B cell (primary cell): ENCODE measurements at places on chromosomes 16 and 17.

- no peak for DNase-seq
Measured at GRCh38 chr16:80144191-80144590, 396.6 kb upstream of the DYNLRB2 start.

GRCh38 chr17:43733956-43734355 lies 24.6 kb downstream of the SOST start:
- DNase-seq, result no peak

DNA sequence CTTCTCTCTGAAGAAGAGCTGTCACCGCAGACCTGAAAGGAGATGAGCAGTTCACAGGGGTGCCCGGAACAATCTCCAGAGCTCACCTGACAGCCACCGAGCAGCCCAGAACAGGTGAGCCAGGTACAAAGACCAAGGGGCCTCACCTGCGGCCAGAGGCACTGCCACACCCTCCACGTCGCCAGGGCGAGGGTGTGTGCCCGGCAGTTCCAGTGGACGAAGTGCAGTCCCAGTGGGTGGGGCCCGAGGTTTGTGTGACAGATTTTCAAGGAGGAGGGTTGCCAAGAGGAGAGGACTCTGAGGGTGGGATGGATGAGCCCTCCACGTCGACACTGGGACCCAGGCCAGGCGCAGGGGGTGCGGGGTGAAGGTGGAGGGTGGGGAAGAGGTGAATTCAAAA lies 61.7 kb downstream of the SMPD3 start:
- DNase-seq, result no peak

DNA sequence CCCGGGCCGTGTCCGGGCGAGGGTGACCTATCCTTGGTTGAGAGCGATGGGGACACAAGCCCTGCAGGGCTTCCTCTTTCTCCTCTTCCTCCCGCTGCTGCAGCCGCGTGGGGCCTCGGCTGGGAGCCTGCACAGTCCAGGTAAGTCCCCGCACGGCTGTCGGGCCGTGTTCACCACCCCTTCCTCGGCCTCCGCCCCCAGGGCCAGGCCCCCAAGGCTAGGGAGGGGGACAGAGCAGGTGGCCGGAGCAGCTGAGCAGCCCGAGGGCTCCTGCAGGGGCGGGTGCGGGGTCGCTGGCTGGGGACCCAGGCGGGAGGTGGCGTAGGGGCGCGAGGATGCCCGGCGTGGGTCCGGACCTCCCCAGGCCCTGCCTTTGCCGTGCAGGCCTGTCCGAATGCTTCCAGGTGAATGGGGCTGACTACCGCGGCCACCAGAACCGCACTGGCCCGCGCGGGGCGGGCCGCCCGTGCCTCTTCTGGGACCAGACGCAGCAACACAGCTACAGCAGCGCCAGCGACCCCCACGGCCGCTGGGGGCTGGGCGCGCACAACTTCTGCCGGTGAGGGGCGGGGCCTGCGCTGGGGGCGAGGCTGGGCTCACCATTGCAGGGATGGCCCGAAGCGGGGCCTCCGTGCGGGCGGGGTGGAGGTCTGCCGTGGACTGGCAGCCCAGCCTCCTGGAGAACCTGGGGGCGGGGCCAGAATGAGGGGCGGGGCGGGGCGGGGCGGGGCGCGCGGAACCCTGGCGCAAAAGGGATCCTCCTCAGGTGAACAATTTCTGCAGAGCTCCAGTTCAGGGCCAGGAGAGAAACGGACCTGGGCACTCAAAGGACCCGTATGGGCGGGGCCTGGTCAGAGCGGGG lies 631 bp downstream of the KREMEN2 start:
- peak; percentile 76 for DNase-seq

DNA sequence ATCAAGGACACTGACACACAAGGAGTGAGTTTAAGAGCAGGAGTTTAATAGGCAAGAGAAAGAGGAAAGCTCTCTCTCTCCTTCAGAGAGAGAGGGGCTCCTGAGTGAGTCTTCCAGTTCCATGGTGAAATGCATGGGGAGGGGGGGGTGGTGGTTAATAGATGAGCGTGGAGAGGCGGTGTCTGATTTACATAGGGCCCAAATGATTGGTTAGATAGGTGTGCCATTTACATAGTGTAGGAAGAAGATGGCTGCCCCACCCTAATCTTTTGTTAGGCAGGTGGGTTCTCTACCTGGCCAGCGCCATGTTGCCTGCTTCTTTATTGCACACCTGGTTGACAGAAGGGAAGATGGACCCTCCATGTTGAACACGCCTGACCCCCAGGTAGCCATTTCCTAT lies 250.0 kb upstream of the CACNG5 start:
- no peak for DNase-seq

GRCh38 chr16:51854401-51854951 lies 692.5 kb downstream of the TOX3 start:
- DNase-seq, result no peak

- DNase-seq, result no peak
Measured at GRCh38 chr16:4588386-4588785, 26.3 kb downstream of the UBALD1 start.

DNA sequence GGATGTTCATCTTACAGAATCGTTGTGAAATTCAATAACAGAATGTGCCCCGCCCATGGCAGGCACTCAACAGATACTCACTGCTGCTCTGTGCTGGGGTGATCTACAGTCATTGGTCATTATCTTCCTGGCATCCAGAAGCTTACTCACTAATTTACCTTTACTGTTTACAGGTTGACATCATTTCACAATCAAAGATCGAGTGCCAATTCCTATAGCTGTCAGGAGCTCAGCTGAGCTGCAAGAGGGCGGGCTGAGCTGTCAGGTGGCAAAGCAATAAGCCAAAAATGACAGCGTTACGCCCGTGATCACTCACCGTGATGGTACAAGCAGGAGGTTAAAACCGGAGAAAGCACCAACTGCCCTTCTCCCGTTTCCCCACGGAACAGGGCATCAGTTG lies 51.2 kb downstream of the LITAF start:
- no peak for DNase-seq

DNA sequence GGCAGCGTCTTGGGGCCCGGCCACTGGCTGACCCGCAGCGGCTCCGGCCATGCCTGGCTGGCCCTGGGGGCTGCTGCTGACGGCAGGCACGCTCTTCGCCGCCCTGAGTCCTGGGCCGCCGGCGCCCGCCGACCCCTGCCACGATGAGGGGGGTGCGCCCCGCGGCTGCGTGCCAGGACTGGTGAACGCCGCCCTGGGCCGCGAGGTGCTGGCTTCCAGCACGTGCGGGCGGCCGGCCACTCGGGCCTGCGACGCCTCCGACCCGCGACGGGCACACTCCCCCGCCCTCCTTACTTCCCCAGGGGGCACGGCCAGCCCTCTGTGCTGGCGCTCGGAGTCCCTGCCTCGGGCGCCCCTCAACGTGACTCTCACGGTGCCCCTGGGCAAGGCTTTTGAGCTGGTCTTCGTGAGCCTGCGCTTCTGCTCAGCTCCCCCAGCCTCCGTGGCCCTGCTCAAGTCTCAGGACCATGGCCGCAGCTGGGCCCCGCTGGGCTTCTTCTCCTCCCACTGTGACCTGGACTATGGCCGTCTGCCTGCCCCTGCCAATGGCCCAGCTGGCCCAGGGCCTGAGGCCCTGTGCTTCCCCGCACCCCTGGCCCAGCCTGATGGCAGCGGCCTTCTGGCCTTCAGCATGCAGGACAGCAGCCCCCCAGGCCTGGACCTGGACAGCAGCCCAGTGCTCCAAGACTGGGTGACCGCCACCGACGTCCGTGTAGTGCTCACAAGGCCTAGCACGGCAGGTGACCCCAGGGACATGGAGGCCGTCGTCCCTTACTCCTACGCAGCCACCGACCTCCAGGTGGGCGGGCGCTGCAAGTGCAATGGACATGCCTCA lies 773 bp downstream of the NTN3 start:
- DNase-seq, result peak; percentile 46

DNA sequence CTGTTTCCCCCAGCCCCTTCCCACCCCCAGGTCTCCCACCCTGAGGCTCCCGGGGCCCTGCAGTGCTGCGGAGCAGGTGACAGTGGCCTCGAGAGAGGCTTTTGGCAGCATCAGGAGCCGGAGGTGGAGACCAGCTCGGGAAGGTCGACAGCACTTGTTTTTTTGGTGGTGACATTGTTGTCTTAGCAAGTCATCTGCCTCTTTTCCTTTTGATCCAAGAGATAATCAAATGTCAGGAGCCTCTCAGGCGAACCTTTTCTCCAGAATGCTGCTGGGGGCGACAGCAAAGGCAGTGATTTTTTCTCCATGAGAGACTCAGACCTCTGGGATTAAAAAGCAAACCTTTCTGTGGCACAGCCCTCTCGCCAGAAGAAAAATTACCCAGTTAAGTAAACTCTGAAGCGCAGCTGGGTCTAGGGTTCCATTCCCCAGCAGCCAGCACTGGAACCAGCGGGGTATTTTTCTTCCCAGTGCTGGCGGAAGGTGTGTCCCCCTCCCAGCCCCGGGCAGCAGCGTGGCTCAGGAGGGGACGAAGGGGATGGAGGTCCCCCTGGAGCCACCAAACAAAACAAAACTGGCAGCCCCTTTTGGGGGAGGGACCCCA lies 37.2 kb downstream of the GRIN2C start:
- DNase-seq, result no peak

GRCh38 chr17:1750628-1751027 lies 8.0 kb downstream of the SERPINF2 start:
- no peak for DNase-seq
